ENCODE measurements at places on chromosomes 4 and X.

- no peak for DNase-seq
These were observed 162.3 kb upstream of the MAMLD1 start for GRCh38 chrX:150200820-150201287.

DNA sequence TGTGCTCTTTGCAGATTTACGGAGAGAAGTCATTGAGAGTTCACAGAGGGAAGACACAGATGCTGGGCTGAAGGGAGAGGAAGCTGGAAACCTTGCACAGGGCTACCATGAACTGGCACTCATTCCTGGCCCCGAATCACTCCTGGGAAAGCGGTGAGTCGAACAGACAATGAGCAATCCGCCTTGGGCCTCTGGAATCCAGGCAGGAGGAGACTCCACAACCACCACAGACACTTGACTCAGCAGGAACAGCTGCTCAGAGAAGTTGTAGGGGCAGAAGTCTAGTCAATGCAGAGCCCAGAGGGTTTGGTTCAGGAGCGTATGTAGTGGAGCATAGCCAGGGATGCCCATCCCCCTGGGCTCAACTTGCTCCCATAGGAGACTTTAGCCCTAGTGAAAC lies 62.8 kb upstream of the GRIA3 start:
- DNase-seq = no peak

- DNase-seq = no peak
These were observed 13.8 kb downstream of the TMEM175 start for GRCh38 chr4:946103-946450.

DNA sequence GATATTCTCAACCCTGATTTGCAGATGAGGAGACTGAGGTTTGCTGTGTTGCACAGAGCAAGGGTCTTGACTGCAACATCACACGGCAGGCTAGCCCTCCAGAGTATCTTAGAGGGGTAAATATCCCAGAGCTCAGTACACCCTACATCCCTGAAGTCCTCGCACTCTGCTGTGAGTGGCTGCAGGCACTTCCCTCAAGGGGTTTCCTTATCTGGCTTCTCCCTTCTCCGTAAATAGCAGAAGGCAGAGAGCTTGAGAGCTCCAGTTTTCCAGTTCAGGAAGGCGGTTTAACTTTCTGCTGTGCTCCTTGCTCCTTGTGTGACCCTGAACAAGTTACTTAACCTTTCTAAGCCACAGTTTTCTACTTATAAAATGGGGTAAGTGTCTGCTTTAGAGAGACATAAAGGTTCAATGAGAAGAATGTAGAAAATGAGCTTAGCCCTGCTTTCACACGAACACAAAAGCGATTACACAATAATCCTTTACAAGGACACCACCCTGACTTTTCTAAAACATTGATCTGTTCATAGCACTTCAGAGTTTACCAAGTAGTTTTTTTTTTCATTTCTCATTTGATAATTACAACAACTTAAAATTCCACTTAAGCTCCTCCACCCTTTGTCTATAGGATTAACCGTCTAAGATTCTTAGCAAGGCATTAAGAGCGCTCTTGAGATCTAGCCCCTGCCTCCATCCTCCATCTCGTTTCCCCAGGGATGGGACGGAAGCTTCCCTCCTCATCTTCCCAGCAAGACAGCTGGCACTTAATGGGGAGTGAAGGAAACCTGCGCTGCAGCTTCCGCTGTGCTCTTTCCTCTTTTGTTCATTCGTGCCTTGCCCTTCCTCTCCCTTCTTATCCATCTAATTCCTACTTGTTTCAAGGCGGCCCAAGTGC lies 68.4 kb downstream of the TAPT1 start:
- DNase-seq = no peak

- no peak for DNase-seq
These were observed 2.7 kb downstream of the SCML2 start for GRCh38 chrX:18351784-18352183.

DNA sequence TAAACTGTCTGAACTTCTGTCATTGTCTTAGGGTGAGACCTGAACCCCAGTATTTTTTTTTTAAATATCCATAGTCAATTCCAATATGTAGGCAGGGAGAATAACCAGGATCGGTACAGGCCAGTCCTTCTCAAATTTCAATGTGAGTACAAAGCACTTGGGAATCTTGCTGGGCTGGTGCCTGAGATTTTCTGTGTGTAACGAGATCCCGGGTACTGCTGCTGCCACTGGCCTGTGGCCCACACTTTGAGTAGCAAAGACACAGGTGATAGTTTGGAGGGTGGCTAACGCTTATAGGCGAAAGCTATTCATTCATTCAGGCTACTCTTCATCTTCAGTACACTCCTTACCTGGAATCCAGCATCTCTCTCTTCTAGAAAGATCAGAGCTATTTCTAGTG lies 923.6 kb upstream of the TENM3 start:
- DNase-seq = peak; percentile 9

DNA sequence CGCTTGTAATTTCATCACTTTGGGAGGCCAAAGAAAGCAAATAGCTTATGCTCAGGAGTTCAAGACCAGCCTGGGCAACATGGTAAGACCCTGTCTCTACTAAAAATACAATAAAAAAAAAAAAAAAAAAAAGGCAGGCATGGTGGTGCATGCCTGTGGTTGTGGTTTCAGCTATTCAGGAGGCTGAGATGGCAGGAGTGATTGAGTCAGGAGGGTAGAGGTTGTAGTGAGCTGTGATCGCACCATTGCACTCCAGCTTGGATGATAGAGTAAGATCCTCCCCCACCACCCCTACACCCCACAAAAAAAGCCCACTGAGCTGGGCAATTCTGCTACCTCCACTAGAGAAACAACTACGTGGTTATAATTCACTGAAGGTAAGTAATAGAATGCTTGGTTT lies 118.8 kb upstream of the PCDH18 start:
- no peak for DNase-seq

DNA sequence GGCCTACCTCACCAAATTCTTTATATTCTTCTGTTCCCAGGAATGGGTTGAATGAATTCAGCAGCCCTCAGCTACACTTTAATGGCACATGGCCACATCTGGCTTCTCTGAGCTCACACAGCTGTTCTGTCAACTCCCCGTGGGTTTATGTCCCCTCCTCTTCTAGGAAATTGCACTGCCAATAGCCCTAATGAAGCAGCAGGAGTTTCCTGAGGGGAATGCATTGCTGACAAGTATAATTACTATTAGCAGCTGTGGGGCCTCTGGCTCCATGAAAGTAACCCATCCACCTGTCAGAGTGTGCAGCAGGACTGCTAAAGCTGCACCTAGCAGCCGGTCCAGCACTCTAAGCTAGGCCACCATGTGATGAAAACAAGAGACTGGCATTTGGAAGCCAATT lies 50.3 kb downstream of the FTHL17 start:
- no peak for DNase-seq

- no peak for DNase-seq
These were observed 532.0 kb upstream of the SPANXN1 start for GRCh38 chrX:144715337-144715736.

DNA sequence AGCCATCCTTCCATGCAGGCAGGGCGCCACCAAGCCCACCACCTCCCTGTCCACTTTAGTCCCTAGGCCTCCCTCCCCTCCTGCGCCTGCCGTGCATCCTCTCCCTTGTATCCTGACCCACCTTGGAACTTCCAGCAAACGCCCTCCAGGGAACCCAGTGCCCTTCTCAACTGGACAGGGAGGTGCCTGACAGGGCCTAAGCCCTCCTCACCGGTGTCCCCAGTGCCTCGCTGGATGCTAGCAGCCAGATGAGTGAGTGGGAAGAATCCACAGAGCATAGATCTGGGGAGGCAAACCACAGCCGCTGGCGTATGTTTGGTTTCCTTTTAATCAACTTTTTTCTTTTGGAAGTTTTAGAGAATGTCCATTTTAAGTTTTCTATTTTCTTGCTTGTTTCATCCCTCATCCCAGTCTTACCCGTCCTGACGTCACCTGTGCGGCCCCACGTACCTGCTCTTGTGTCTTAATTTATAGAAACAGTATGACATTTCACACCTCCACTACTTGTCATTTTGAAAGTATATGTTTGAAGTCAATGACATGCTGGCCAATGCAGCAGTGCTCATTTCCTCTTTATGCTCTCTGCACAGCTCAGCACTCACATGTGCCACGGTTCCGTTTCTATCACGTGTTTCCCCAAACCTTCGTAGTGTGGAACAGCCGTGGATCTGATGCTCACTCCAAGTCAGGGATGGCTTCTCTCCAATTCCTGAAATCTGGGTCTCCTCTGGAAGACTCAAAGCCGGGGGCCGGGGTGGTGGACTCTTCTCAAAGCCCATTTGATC lies 3.4 kb upstream of the HMX1 start:
- DNase-seq = no peak

DNA sequence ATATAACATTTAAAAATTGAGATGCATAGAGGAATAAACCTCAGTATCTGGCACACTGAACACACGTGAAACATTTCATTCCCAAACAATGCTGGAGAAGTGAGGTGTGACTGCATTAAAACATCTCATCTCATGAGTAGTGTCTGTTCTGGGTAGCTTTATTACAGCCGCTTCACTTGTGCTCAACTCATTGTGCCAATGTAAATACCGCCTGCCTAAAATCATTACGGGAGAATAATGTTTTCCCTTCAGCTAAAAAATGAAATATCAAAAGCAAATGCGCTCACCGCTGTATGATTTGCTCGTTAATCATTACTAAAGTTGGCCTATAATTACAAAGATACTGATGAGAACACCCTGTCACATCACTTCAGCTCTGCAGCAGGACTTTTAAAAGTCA lies 110.2 kb upstream of the PRPS2 start:
- no peak for DNase-seq

GRCh38 chr4:123055943-123056342 lies 133.5 kb upstream of the NUDT6 start:
- DNase-seq = no peak

DNA sequence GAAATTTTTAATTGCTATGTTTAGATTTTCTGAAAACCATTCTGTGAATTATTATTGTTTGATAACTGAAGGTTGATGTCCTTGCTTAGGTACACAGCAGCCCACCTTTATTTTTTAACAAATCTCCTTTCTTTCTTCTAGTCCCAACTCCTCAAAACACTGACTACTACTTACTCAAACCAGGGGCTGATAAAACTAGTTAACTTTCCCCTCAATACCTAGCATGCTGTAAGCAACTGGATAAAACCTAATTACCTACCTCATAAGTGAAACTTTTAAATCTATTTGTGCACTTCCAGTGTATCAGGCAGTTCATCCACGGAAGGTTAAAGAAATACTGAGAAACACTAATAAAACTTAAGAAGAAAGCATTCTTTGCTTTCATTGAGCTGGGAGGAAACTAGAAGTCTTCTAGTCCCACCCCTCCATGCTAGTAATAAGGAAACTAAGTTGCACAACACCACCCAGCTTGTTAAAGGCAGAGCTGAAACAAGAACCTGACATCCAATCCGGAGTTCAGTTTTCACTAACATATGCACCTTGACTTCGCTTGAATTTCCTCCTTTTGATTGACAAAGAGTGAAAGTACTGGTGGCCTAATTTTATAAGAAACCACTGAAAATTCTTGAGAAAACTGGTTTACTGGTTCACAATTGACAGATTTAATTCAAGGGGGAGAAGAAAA lies 180.2 kb upstream of the TET2 start:
- DNase-seq = no peak

DNA sequence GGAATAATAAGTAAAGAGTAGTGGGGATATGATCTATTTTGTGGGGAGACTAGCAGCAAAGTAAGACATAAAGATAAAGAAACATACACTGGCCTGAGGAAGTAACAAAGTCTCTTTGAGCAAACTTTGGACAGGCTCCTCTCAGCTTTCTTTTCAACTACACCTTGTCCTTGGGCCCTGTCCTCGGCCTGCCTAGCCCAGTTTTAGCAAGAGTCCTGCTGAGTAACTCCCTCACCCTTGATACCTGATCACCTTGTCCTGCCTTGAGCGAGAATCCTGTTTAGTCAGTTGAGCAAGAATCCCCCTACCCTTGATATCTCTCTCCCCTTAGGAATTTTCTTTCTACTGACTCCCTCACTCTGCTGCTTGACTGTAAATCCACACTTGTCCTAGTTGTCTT lies 11.5 kb downstream of the HNRNPH2 start:
- DNase-seq = no peak

DNA sequence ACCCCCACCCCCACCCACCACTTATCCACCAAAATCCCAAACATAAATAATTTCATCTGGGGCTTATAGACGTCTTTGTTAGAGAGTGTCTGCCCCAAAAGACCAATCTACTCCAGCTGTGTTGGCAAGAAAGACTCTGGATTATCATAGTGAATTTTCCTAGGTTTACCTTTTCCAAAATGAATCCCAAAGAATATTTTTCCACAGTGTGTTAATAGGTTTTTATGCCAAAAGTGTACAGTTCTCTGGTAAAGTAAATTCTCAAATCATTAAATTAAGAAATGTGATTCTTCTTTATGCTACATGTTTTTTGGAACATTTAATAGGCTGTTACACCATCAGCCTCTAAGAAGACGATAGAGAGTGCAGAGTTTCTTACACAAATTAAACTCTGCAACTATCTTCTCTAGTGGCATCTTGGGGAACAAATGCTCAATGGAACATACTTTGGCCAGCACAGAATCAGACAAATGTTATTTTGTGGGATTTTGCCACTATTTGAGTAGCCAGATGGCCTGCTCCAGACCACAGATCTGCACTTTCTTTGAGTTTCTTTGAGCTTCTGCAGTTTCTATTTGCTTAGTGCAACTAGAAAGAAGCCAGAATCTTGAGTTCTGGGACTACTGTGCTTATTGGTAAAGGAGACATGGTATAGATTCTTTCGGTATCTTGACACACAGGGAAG lies 206.0 kb downstream of the KIT start:
- DNase-seq = no peak

DNA sequence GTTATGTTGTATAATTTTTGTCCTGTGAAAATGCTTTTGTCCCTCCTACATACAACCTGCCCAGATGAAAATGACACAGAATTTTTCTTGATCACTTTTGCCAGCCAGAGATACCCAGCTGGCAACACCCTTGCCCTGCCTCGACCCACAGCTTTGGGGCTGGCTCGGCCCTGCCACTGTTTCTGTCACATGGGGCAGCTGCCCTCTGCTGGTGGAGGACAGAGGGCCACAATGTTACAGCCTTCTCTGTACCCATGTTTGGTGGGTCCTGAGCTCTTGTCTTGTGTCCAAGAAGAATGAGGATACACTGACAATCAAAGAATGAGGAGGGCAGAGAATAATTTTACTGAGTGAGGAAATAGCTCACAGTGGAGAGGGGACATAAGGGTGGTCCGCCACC lies 31.1 kb downstream of the BMP15 start:
- no peak for DNase-seq

GRCh38 chr4:47915378-47915777 lies 995 bp upstream of the NFXL1 start:
- DNase-seq = no peak

DNA sequence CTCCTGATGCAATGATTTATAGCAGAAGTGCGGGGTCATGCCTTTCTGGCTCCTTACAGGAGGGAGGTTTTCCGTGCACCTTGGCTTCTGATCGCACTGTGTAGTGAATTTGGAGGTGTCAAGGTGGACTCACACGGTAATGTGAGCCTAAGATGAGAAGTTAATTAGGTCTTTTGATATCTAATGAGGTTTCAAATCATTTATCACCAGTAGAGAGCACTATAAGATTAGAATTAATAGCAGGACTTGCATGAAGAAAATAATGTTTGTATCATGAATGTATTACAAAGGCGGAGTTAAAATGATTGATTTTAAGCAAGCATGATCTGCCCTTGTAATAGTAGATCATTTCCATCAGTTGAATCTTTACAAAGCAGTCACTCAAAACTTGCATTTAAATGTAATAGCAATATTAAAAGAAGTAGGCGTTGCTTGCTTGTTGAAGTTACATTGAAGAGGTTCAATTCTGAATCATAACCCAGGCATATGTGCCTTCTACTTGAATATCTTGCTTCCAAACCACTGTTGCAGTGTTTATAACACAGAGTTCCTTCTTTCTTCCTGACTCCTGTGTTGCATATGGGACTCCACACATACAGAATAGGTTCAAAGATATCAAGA lies 152.1 kb downstream of the FMR1NB start:
- DNase-seq = no peak

GRCh38 chr4:7704091-7704490 lies 235.6 kb downstream of the AFAP1 start:
- no peak for DNase-seq

All from NCI-H2107 (cell line).